ENCODE measurements at places on chromosomes 16 and 17. TPM values are rescaled to one million over a fixed set of nuclear protein-coding genes. Genes with fewer than 3 reads are reported as not detected.
A peak's percentile ranks its signal among the peaks of the same experiment; 100 is the strongest.

DNA sequence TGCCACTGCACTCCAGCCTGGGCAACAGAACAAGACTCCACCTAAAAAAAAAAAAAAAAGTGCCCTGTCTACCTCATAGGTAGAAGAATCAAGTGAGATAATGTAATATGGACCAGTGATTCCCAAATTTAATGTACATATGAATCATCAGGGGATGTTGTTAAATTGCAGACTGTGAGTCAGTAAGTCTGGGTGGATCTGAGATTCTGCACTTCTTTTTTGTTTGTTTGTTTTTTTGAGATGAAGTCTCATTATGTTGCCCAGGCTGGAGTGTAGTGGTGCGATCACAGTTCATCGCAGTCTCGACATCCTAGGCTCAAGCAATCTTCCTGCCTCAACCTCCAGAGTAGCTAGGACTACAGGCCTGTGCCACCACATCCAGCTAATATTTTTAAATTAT lies 31.6 kb downstream of the HOXB1 start:
- H3K4me1 ChIP-seq, result no peaks in the 10 kb centered on the region
- no peak for DNase-seq
- H3K27me3 ChIP-seq, result peaks cover 70% of the 10 kb centered on the region
- no peak overlapping the region for H3K27ac ChIP-seq

GRCh38 chr16:9567666-9568065 lies 476.2 kb downstream of the HAPSTR1 start:
- no peak for DNase-seq
- no peak overlapping the region for H3K4me3 ChIP-seq
- no peaks in the 10 kb centered on the region for H3K36me3 ChIP-seq
- H3K27me3 ChIP-seq, result no peaks in the 10 kb centered on the region
- no peaks in the 10 kb centered on the region for H3K4me1 ChIP-seq

DNA sequence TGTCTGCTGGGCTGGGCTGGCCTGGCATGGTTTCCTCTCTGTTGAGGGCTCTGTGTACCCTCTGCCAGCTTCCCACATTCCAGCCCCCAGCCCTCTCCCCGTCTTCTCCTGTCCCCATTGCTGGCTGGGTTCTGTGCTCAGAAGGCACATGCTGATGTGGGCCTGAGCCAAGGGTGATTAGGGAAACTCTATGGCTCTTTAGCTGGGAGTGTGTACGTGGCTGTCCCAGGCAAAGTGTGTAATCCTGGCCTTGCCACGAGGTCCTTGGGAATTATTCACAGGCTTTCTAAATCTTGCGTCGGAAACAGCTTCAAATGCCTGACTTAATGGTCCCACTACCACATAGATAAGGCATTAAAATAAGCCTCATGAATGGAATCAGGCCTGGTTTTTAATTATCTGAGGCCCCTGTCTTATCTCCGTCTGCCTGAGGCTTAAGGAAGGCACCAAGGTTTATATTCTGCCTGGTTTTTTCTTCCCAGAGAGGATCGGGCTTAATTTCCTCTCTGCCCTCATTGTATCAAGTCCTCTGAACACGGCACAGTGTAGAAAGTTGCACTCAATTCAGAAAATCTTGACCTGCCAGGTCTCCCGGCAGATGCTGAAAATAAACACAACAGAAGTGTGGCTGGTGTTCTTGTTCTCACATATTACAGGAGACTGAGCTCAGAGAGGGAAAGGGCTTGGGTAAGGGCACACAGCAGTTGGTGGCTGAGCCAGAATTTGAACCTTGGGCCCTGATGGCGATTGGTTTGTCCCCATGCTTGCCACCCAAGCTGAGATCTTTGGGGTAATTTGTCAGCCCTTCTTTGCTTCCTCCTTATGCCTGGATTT lies 52.9 kb upstream of the LGALS9 start:
- no peaks in the 10 kb centered on the region for H3K27me3 ChIP-seq
- no peak overlapping the region for H3K4me3 ChIP-seq
- peaks cover 76% of the 10 kb centered on the region for H3K4me1 ChIP-seq
- peak overlapping the region; percentile 67 for H3K27ac ChIP-seq
- peaks cover 11% of the 10 kb centered on the region for H3K36me3 ChIP-seq

DNA sequence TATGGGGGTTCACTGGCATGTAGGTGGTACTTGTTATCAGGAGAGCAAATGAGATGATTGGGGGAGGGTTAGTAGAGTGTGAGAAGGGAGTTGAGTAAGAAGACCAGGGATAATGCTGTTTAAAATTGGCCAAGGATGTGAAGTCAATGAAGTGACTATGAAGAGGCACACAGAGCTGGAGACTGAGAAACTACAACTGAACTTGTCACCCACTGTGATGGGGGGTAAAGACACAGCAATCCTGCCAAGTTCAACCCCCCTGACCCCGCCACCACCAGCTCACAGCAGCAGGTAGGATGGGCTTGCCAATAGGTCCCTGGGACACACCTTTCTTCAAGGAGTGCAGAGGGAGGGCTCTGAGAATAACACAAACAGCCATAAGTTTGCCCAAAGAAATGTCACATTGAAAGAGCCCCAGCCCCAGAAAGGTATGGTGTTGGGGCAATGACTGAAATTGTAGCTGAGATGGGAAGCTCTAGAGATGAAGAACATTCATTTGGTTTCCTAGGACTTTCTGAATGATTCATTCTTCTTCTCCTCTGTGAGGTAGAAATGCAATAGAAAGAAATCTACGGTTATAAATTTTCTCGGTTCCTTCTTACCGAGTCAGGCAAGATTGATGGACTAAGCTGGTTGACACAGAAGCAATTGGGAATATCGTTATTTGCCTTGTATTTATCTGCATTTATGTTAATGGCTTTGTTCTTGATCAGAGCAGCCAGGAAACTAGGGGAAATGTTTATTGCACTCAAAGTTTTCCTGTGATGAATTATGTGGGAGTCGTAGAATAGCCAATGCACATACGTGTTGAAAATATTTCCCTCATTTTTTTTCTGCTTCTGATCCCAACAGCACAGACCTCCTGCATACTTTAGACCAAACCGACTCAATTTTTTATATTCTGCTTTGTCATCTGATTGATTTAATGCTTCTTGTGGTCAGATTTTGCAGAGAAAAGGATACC lies 595.2 kb upstream of the CDH11 start:
- no peak for DNase-seq
- H3K4me1 ChIP-seq, result no peaks in the 10 kb centered on the region
- H3K4me3 ChIP-seq, result no peak overlapping the region
- no peak overlapping the region for H3K27ac ChIP-seq
- H3K27me3 ChIP-seq, result peaks cover 4% of the 10 kb centered on the region
- no peaks in the 10 kb centered on the region for H3K36me3 ChIP-seq

GRCh38 chr17:74097450-74098135 lies 105.9 kb upstream of the RPL38 start:
- no peak for DNase-seq
- H3K4me3 ChIP-seq, result no peak overlapping the region
- no peaks in the 10 kb centered on the region for H3K36me3 ChIP-seq
- H3K27ac ChIP-seq, result no peak overlapping the region

GRCh38 chr17:1180958-1181752 lies 1.4 kb upstream of the ABR start:
- H3K27ac ChIP-seq, result no peak overlapping the region
- peaks cover 10% of the 10 kb centered on the region for H3K4me1 ChIP-seq
- peaks cover 33% of the 10 kb centered on the region for H3K27me3 ChIP-seq
- H3K36me3 ChIP-seq, result no peaks in the 10 kb centered on the region
- DNase-seq, result no peak

DNA sequence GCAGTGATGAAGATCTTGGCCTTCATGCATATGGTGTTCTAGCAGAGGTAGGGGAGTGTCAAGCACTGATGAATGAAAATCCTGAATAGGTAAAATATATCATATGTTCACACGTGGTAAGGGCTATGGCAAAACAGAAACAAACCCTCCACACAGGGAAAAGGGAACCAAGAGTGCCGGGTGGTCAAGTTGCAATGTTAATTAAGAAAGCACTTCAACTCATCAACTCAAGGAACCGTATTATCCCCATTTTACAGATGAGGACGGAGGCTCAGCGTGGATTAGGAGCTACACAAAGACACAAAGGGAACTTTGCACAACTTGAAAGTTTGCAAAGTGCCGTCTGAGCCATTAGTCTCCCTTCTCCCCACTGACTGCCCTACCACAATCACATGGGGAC lies 28.1 kb upstream of the MEOX1 start:
- no peak overlapping the region for H3K27ac ChIP-seq
- no peak overlapping the region for H3K4me3 ChIP-seq
- no peaks in the 10 kb centered on the region for H3K36me3 ChIP-seq

DNA sequence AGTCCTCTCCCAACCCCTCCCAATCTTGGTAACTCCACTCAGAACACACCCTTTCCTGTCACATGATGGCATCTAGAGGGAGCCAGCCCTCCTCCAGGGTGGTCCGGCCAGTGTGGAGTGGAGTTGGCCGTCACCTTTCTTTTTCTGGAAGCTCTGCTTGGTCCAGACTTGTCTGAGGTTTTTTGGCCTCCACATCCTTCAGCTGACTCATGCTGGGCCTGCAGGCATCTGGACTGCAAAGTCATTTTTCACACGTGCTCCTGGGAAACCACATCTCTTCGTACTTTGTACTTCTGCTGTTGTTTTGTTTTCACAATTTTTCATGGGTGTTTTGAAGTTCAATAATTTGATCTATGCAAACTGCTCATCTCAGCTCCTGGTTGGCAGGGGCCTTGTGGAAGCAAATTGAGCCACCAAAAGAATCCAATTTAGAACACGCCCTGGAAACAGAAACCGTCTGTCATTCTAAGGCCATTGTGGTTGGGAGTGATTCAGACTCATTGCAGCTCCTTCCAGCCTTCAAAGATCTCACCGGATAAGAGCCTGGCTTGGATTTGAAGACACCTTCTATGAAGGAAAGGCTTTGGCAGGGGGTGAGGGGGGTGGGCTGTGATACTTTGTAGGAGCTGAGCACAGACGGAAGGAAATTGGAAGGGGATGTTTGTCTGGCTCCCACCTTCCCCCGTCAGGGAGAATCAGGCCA lies 42.4 kb upstream of the NF1 start:
- no peak for DNase-seq
- no peaks in the 10 kb centered on the region for H3K27me3 ChIP-seq
- H3K36me3 ChIP-seq, result no peaks in the 10 kb centered on the region
- H3K4me3 ChIP-seq, result no peak overlapping the region

NPIPA3 gene
- total RNA-seq, result 1.8 TPM

GRCh38 chr17:8949061-8949661 lies 16.3 kb downstream of the PIK3R5 start:
- no peak for DNase-seq
- no peaks in the 10 kb centered on the region for H3K27me3 ChIP-seq
- H3K36me3 ChIP-seq, result peaks cover 85% of the 10 kb centered on the region
- H3K27ac ChIP-seq, result peak overlapping the region; percentile 84

DNA sequence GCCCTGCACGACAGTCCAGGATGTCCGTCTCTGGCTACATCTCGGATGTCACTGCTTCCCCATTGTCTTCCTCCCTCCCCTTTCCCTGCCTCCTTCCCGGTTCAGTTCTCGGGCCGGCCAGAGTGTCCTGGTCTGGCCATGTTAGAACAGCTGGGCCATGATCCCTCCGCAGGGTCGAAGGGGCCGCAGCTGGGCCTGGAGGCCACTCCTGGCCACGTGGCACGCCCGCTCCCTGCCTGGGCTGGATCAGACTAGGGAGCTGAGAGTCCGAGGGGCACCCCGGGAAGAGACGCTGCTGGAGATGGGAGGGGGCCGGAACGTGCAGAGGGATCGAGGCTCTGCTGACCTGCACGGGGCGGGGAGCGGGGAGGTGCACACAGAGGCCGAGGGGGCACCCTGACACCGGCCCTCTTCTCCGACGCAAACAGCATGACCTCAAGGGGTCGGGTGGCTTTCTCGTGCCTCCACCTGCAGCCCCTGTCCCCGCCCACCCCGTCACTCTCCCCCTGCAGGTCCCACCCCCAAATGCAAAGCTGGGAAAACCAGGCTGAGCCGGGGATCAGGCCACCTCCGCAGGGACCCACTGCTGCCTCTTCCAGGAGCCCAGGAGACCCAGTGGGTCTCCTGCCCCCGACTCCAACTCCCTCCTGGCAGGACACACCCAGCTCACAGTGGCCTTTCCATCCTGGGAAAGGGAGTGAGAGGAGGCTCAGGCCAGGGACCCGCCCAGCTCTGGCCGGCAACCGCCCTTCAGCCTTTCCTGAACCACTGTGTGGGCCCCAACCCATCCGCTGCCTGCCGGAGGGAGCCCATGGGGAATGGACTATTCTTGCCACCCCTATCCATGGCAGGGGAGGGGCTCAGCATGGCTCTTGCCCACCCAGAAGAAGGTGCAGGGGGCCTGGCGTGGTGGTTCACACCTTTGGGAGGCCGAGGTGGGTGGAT lies 38.5 kb downstream of the CTU2 start:
- peaks cover 36% of the 10 kb centered on the region for H3K4me1 ChIP-seq
- H3K4me3 ChIP-seq, result no peak overlapping the region
- no peak for DNase-seq
- peak overlapping the region; percentile 90 for H3K27ac ChIP-seq
- peaks cover 9% of the 10 kb centered on the region for H3K36me3 ChIP-seq
- H3K27me3 ChIP-seq, result no peaks in the 10 kb centered on the region

FOXL1 gene
- not detected for total RNA-seq

GRCh38 chr17:67879662-67880061 lies 54.4 kb downstream of the BPTF start:
- H3K4me3 ChIP-seq, result no peak overlapping the region
- no peaks in the 10 kb centered on the region for H3K27me3 ChIP-seq
- H3K4me1 ChIP-seq, result peaks cover 6% of the 10 kb centered on the region
- H3K36me3 ChIP-seq, result peaks cover 33% of the 10 kb centered on the region

RAB37 gene
- total RNA-seq, result 30.4 TPM

DNA sequence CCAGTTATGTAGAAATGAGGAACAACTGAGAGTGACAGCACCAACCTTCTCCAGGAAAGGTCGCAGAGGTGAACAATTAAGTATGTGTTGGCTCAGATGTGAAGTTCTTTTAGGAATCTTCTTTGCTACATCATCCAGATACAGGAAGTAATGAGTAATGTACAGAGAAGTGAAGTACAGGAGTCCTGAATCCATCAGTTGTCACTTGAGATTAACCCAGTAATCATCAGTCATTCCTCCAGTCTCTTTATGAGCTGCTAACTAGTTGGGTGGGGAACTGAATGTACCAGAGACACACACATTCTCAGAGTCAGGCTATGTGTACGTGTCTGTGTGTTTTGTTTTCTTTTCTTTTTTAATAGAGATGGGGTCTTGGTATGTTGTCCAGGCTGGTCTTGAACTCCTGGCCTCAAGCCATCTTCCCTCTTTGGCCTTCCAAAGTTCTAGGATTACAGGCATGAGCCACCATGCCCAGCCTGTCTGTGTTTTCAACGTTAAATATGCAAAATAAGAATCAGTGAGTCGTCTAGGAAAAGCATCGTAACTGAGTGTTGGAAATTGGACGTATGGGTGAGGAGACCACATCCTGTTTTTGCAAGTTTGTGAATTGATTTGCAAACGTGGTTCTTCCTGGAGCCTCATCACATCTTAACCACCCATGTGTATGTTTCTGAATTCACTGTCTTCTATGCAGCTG lies 19.9 kb downstream of the ZNF200 start:
- peak overlapping the region; percentile 36 for H3K4me3 ChIP-seq
- H3K27ac ChIP-seq, result peak overlapping the region; percentile 98
- peaks cover 46% of the 10 kb centered on the region for H3K36me3 ChIP-seq
- H3K4me1 ChIP-seq, result peaks cover 42% of the 10 kb centered on the region

- peaks cover 14% of the 10 kb centered on the region for H3K4me1 ChIP-seq
- DNase-seq, result no peak
- no peak overlapping the region for H3K27ac ChIP-seq
- no peak overlapping the region for H3K4me3 ChIP-seq
- peaks cover 42% of the 10 kb centered on the region for H3K36me3 ChIP-seq
Observed at GRCh38 chr17:65533056-65533745, 28.2 kb downstream of the AXIN2 start.

Data from activated CD4-positive, alpha-beta T cell treated with anti-CD3 and anti-CD28 coated beads, Interleukin-2, amount 10 ng/mL, durations not matched to agents 7 days and 5 days (primary cell).